ENCODE measurements at places on chromosomes 5 and 9.

DNA sequence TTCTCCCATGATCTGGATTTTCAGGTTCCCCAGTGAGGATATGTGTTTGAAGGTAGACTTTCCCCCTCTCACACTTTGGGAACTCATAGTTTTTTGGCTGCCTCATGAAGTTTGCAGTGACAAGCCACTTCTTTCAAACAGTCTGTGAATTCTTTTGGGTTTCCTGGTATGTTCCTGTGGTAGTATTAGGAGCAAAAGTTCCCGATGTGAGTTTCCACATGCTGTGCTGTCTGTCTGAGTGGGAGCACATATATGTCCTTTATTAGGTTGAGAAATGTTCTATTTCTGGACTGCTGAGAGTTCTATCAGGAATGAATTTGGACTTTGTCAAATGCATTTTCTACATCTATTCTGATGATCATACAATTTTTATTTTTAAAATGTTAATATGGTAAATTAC is 273.2 kb upstream of the TARS1 start:
- DNase-seq, result no peak

DNA sequence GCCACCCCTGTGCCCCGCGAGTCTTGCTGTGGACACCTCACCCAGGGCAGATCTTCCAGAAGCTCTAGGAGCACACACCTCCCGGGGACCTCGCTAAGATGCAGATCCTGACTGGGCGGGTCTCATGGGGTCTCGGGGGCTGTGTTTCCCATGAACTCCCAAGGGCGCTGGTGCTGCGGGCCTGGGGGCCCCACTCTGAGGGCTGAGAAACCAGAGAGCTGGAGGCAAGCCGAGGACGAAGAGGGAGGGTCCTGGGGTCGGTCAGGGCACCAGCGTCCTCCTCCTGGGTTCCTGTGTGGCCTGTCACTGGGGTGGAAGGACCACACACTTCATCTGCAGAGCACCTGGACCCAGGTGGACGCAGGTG is 30.2 kb downstream of the SLC6A3 start:
- DNase-seq, result no peak

- no peak for DNase-seq
These were observed 241.2 kb downstream of the PIK3R1 start for GRCh38 chr5:68456756-68457217.

DNA sequence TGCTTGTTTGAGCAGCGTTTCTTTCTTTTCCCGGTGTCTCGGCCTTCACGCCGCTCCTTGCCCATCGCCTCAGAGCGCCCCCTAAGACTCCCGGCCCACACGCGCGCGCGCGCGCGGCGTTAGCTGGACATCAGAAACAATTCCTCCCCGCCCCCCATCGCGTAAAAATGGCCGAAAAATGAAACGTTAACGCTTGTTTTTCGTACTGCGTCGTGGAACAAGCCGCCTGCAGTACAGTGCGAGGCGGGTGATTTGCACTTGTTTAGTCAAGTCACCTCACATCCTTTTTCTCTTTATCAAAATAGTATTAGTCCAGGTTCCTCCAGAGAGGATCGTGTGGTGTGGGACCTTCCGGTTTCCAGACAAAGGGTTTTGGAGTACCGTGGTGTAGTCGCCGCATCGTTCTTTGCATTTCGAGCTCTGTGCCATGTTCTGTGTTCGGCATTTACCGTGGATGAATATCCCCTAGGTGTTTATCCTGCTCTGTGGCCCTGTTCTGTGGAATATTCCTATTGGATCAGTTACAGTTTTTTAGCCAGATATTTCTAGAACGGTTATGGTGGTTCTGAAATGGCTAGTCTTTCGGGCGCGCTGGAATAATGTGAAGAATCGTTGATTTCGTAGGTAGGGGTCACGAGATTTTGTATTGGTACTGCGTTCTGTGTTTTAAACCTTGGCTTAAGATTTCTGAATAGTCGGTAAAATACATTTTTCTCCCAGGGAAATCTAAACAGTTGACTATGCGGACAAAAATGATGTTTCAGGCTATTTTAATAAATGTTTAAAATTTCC is 1.0 kb downstream of the MATR3 start:
- peak; percentile 68 for DNase-seq

GRCh38 chr5:157269165-157269671 is 3.3 kb downstream of the CYFIP2 start:
- DNase-seq, result peak; percentile 51

DNA sequence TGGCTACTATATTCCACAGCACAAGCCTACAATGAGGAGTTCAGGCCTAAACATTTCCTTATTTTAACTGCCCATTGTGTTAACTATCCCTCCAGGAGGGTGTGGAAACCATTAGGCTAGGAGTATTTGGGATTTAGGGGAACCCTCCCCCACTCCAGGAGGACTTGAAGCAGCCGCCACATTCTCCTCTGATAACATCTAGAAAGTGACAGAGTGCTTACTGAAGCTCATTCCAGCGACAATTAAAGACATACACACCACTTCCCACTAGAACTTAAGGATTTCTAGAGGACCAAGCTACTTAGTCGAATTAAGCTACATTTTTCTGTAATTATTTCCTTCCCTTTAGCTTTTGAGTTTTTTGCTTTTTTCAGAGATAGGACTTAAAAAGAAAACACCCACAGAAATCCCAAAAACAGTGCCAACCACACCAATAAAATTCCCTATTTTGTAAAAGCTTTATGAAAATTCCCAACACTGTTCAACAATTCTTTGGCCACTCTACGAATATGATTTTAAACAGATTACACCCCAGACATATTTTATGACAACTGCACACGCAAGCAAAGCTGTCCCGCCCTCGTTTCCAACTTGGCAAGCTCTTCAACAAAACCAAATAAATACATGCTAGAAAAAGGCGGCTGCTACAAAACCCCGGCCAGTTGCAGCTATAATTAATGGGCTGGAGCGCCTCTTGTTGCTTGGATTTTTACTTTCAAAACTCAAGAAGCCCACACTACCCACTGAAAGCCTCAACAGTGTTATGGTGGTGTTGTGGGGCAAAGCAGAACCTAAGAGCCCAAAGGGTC is 4.5 kb downstream of the ROR2 start:
- no peak for DNase-seq

DNA sequence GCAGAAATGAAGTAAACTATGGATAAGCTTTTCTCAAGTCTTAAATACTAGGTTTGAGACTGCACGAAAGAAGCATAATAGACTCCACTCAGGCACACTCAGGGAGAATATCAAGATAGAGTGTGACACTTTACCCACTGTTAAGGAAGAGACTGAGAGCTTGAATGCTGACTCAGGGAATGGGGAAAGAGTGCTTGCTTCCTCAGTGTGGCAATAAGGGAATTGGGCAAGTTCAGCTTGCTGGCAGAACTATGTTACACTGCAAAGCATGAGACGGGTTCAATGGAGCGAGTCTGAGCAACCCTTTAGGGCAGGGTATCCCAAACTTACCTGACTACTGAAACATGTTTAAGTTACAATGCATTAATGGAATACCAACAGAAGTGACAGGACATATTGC is 237.7 kb upstream of the MEF2C start:
- peak; percentile 0 for DNase-seq

DNA sequence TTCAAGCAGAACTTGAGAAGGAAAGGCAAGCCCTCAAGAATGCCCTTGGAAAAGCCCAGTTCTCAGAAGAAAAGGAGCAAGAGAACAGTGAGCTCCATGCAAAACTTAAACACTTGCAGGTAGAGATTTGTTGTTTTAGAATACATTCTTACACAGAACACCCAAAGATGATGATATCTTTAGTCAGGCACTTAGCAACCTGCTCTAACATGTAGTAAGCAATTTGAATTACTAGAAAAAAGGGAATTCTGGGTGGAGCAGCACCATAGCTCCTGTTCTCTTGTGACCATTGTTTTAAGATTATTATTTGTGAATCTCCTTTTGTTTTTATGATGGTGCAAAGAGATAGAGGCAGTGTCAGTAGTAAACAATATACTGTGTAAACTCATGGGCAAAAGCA is 63.1 kb downstream of the RAB14 start:
- no peak for DNase-seq

- no peak for DNase-seq
These were observed 3.8 kb upstream of the CDHR2 start for GRCh38 chr5:176545388-176545736.

- no peak for DNase-seq
These were observed 39.5 kb upstream of the GLRX start for GRCh38 chr5:95861864-95862561.

DNA sequence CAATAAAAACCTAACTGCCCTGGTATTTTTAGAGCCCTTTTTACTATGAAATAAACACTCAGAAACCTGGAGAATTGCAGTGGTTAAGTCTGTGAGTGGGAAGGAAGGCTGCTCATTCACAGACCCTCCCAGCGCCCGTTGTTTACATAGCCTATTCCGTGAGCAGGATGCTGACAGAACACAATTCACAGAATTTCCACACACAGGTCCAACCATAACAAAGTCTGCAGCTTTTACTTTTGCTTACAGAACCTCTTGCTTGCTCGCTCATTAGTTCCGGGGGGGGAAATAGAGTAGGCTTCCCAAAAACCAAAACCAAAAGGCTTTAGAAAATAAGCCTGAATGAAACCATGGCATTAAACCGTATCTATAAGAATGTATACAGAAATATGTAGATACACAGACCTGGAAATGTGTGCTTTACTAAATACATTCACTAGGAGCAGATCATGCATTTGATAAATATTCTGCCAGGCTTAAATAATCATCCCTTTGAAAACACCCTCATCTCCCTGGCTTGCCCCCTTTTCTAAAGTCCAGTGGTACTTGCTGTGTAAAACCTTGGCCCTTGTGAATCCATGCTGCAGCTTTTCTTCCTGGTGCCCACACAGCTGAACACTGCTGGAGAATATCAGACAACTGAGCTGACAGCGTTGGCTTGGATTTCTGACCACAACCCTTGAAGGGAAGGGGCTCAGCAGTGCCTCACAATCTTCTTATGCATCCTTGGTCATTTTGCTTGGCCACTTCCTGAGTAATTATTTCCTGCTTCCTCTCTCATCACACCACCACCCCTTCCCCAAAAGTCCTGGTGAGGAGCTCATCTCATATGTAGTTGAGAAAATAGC is 128.0 kb downstream of the FANCC start:
- peak; percentile 4 for DNase-seq

DNA sequence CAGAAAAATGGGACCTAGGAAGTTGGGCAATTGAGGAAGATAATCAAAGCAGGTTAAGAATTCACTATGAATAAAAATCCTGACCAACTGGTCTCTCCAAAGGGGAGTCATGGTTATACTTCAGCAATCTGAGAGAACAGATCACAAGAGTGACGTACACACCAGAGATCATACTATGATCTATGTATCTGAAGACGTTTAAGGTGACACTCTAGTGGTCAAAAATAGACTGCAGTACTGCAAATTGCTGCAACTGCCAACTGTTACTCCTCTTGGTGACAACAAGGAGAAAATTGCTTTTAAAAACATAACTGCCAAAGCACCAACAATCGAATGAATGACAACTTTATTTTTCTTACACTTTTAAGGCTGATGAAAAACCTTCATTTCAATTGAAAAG is 4.9 kb downstream of the AK6 start:
- peak; percentile 35 for DNase-seq

GRCh38 chr9:137074657-137075274 is 2.6 kb upstream of the UAP1L1 start:
- no peak for DNase-seq

DNA sequence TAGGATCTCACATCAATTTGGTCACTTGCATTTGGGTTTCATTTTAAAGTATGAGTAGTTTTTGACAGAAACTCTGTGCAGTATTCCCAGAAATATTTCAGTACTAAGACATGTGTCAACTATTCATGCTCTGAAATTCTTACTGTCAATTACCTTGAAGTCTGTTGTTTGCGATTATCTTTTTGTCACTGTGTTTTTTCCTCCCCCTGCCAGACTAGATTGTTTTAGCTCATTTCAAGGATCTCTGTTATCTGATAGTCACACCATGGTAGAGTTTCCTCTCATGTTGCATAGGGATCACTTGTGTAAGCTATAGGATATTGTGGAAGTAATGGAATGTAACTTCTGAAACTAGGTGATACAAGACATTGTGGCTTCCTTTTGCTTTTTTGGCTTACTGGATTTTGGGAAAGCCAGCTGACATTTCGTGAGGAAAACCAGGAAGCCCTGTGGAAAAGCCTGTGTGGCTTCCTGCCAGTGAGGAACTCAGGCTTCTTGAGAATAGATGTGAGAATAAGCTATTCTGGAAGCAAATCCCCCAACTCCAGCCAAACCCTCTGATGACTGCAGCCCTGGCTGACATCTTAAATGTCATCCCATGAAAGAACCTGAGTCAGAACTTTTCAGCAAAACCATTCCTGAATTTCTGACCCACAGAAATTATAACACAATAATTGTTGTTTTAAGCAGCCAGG is 122.2 kb downstream of the FGF10 start:
- DNase-seq, result no peak

GRCh38 chr5:144487207-144487606 is 316.5 kb downstream of the KCTD16 start:
- no peak for DNase-seq

DNA sequence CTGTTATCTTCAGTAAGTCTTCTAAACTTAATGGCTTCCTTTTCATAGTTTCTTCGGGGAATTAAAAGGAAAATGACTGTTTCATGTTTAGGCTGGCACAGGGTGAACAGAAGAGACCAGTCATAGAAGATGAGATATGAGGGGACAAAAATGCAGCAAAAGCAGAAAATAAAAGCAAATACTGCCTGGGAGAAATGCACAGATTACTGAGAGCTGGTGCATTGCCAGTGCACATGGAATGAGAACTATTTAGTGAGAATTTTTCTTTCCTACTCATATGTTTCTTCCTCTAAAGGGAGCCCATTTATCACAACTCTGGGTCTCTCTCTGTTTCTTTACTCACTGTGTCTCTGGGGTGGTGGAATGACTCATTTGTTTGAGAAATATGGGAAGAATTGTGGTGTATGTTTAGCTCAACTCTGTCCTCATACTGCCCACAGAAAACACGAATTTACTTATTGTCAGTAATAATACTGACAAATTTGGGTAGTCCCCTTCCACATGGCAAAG is 25.9 kb upstream of the ANKRD55 start:
- no peak for DNase-seq

DNA sequence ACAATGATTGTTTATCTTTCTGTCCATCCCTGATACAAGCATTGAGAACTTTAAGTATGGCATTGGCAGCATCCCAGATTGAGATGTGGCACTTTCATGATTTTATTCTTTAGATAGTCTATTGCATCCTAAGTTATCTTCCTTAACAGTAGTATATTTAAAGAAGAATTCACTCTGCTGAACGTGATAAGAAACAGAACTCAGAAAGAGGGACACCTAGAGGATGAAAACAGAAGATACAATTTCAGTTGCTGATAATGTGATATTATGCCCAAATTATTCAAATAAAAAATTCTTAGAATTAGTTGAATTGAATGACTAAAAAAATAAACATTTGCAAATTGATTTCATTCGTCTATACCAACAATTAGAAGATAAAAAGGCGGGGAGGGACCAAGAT is 218.1 kb upstream of the DMRTA1 start:
- no peak for DNase-seq

GRCh38 chr5:22593592-22593991 is 259.6 kb downstream of the CDH12 start:
- DNase-seq, result no peak

All from CD4-positive, alpha-beta T cell treated with Interleukin-21 for 1 hour (primary cell).